ENCODE measurements at places on chromosomes 3 and 15.

DNA sequence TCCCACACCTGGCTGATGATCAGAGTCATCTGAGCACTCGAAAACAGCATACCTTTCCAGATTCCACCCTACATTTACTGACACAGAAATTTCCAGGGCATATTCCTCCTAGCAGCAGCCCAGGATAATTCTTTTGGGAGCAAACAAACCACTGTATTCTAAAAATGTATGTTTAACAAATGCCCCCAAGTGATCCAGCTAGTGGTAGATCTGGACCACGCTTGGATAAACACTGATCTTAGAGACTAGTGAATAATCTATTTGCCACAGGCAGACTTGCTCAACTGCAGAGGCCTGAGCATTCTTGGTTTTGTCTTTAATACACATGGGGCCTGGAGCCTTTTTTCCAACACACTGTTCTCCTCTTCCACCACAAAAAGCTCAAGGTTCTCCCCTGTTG, 89.6 kb downstream of the TM4SF4 start:
- DNase-seq = peak; percentile 25

DNA sequence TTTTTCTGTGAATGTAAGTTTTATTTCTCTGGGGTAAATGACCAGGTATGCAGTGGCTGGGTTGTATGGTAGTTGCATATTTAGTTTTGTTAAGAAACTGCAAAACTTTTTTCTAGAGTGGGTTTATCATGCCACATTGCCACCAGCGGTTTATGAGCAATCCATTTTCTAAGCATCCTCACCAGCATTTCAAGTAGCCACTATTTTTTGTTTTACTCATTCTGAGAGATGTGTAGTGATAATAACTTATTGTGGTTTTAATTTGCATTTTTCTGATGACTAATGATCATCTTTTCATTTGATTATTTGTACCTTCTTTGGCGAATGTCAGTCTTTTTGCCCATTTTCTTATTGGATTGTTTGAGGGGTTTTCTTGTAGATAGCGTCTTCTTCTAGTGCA, 56.2 kb downstream of the SPRED1 start:
- no peak for DNase-seq

- no peak for DNase-seq
Observed at GRCh38 chr3:25548836-25549235, 115.9 kb downstream of the TOP2B start.

GRCh38 chr15:100373120-100373896, 31.5 kb upstream of the ADAMTS17 start:
- DNase-seq = no peak

DNA sequence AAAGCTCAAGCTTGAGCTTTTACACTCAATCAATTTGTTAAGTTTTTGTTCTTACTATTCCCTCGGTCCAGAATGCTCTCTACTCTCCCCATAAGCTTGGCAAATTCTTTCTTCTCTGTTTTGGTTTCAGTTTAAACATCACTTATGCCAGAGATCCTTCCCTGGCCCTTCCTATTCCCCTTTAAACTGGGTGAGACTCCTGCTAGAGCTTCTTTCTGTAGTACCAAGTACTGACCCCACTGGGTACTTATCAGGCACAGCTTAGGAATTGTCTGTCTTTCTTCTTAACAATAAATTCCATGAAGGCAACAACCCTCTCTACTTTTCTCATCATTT, 76.7 kb upstream of the PHLDB2 start:
- no peak for DNase-seq

All from EL (cell line).